NCI-H2227 treated with DMSO at 0.1 percent for 48 hours (cell line): ENCODE measurements at places on chromosomes 2 and 18.

- no peak for DNase-seq
Observed at GRCh38 chr18:26082475-26082874, 7.9 kb downstream of the SS18 start.

GRCh38 chr2:237201461-237202287 lies 116.0 kb downstream of the COPS8 start:
- no peak for DNase-seq

DNA sequence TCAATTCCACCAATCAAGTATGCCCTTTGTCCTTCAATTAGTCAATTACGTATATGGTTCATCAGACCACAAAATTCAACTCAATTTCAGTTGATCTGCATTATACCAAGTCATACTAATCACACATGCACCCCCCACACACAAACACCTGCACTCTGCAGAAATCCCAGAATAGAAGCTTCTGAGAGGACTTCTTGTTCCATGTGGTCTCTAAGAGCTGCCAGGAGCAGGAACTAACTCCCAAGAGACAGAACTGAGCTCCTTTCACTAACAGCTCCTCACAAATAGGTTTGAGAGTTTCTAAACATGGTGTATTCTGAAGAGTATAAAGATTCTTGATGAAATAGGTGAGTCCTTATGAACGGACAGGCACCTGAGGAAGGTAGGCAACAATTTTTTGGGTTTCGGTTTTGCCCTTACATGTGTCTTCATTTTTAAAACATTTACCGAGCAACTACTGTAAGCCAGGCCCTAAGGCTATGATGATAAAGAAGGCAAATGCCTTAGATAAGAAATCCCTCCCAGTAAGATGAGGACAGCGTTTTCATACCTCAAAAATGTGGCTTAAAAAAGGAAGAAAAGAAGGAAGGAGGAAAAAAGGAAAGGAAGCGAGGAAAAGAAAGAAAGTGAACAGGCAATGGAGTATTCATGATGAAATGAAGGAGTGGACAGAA lies 183.1 kb downstream of the PID1 start:
- no peak for DNase-seq

DNA sequence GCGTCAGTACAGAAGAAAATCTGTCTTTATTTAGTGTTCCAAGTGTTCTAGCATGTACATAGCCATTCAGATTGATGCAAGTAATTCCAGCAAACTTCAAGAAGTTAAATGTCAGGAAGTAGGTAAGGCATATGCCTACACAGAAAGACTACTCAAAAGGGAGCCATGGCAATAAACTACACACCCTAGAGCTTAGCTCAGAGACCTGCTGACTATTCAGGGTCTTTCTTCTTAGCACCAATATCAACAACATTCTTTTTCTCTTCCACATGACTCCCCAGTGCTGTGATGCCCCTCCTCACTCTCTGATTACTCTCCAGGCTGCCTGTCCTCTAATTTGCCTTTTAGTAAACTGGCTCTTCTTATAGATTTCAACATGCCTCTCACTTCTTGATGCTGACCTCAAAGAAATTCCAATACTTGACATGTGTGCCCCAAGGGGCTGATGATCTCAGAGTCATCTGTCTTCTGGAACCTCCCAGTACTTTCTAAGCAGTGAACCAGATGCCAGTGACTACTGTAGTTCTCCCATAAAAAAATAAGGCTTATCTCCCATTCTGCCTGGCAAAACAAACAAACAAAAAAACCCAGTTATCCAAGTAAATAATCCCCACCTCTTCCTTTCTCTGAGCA lies 909.2 kb upstream of the FANCL start:
- DNase-seq: no peak

DNA sequence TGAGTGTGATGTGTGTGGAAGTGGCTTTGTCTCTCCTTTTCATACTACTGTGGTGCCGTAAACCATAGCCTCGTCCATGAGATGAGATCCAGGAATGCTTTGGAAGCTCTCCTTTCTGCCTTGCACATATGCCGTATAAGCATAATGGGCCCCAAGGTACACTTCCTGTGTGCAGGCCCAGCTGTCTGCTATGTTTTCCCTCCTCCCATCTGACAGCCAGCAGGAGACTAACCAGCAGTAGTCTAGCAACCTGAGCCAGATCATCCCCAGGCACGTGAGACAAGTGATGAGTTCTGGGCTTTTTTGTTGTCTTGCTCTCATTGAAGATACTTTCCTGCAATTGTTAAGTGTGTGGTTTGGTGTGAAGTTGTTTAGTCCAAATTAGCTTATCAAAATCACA lies 555.5 kb upstream of the LRRTM4 start:
- DNase-seq: no peak

DNA sequence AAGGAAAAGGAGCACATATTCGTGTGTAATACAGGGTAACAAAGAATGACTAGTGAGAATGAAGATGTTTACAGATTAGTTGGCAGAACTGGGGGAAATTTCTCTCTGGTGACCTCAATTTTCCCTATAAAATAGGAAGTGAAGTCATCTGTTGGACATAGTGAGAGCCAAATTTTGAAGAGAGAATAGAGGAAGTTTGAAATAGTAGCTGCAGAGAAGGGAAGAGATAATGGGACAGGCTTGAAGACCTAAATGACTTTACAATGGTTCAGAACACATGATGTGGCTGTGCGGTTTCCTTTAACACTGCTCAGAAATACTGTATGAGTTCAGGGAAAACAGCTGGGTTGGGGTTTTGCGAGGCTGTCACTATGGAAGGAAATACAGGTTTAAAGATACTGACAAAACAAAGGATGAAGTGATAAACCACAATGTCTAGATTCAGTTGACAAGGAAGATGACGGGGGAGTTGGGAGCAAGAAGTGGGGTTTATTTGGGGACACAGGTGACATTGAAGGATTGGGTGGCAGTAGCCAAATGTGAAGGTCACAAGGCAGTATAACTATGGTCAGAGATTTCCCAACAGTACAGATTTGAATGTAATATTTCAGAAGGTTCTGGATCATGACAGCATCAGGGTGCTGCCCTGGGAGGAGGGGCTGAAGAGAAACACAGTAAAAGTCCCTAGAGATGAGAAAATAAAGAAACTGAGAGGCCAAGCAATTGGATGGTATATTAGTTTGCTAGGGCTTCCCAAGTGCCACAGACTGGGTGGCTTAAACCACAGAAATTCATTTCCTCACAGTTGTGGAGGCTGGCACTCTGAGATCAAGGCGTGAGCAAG lies 82.6 kb upstream of the TANK start:
- no peak for DNase-seq

- no peak for DNase-seq
Observed at GRCh38 chr2:129914538-129915302, 64.7 kb upstream of the RAB6C start.

GRCh38 chr2:56806924-56807323 lies 623.1 kb downstream of the CCDC85A start:
- DNase-seq: no peak

- DNase-seq: no peak
Observed at GRCh38 chr2:60840880-60841279, 40.5 kb upstream of the REL start.

DNA sequence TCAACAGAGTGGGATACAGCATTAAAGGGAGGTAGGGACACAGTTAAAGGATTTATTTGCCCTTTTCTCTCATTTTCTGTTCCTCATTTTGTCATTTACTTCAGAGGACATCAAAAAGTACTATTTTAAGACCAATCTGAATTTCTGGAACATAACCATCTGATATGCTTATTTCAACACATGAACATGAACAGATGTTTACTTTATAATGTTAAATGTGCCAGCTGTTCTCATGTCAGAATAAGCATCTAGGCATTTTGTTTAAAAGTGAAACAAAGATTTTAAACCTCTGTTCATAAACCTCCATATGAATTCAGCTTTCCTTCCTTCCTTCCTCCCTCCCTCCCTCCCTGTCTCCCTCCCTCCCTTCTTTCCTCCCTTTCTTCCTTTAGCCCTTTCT lies 677.7 kb downstream of the CNTNAP5 start:
- DNase-seq: no peak

- no peak for DNase-seq
Observed at GRCh38 chr2:85394261-85394681, 15.9 kb downstream of the CAPG start.

DNA sequence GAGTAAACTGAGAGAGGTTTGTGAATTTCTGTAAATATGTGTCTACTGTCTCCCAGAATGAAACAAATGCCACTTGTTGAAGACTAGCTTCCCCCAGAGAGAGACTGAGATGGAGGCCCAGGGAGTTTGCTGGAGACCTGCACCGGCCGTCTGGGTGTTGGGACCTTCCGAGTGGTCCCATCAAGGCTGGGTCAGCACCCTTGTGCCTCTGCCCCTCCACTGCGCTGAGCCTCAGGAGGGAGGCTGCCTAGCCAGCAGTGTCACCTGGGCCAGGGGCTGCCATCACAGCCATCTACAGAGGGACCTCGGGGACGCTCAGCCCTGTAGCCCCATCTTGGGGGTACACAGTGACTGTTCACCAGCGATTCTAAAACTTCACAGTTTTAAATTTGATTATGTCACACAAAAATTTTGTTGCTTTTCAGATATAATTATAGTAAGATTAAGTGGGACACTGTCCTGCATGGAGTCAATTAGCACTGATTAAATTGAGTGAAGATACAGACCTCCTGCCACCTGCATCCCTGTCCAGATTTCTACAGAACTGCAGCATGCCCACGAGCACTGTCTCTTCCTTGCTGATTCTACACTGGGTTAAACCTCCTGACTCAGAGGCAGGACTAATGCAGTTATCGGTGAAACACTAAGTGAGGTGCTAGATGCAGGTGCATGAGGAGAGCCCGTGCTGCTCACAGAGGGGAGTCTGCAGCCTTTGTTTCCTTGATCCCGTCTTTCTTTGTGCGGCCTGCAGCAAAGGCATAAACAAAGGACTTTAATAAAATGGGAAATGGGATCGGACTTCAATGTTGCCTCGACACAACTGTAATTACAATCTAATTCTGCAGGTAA lies 50.5 kb downstream of the TMEM18 start:
- DNase-seq: no peak

DNA sequence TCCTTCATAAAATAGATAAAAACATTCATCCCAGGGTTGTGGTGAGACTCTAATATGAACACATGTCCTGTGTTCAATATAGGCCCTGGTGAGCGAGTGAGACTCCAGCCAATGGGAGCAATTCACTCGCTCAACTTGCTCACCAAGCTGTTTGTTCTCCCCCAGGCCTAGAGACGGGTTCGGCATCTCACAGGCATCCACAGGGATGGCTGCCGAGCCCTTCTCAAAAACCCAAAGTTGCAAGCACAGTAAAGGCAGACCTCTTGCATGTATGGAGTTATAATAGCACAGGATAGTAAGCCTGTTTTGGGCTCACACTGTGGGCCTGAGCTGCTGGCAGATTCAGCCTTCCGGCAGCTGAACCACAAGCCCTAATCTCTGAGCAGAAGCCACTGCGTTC lies 15.7 kb downstream of the PARD6G start:
- no peak for DNase-seq

DNA sequence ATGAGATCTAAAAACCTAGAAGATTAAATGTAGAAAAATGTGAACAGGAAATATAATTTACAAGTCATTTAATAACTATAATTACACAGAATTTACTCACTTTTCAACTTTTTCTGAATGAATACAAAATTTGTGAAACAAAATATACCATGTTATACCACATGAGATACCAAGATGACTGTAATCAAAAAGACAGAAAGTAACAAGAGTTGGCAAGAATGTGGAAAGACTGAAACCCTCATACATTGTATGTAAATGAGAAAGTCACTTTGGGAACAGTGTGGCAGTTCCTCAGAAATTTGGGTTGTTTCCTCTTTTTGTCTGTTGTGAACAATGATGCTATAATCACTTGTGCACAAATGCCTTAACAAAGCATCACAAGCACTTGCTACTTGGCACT lies 145.4 kb upstream of the ZNF804A start:
- no peak for DNase-seq

DNA sequence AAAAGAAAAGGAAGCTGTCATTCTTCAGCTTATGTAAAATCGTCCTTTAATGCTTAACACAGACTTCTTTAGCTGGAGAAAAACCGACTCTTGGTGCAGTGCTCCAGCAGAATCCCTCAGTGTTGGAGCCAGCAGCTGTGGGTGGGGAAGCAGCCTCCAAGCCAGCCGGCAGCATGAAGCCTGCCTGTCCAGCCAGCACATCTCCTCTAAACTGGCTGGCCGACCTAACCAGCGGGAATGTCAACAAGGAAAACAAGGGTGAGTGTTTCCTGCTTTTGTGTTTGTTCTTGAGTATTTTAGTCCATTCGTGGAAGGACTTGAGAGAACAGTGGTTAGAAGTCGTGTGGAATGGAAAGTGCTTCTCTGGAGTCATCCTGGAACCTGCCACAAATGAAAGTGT lies 38.9 kb downstream of the KDM3A start:
- DNase-seq: no peak

GRCh38 chr2:196390243-196391148 lies 219.1 kb upstream of the STK17B start:
- DNase-seq: no peak
